Naive thymus-derived CD4-positive, alpha-beta T cell (primary cell): ENCODE measurements at places on chromosomes 12 and 14. TPM values are rescaled to one million over a fixed set of nuclear protein-coding genes. Genes with fewer than 3 reads are reported as not detected.

- H3K4me3 ChIP-seq: no peak overlapping the region
- no peak overlapping the region for H3K27ac ChIP-seq
- H3K27me3 ChIP-seq: no peaks in the 10 kb centered on the region
- H3K4me1 ChIP-seq: no peaks in the 10 kb centered on the region
Measured at GRCh38 chr12:79826267-79827128, 108.4 kb downstream of the PPP1R12A start.

DNA sequence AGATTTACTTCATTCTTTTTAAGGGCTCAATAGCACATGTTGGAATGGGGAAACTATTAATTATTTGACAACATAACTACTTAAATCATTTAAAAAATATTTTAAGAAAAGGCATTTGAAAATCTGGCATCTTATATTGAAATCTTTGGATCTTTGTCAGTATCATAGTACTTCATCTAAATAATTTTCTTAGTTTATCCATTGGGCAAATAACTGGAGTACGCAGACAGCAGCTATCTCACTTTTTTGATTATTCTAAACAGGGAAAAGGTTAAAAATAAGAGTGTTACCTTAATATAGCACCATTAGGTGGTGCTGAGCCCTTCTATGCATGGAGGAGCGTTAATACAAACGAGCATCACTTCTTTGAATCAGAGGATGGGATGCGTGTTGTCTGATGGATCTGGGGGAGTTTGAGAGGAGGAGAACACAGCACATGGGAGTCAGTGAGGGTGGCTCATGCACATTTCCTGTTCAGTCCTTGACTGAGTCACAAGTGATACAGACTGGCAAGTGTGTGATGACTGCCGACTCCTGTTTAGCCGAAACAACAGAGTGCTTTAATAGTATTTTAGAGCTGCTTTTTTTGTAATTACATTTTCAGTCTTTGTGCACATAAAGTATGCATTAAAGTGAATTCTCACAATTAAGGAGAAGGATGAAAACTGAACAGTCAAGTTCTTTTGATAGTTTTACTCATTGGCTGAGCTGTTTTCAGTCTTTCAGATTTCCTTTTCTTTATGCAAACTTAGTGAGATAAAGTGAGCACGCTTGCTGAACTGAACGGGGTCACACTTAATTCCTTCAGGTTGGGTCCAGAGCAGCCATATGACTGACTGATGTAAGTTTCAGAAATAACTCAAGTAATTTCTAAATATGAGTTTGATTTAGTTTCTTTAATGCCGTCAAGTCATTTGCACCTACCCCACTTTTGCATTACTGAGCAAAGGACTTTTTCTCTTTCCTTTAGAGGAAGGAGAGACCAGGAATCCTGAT, 92.7 kb downstream of the DIP2B start:
- H3K36me3 ChIP-seq: no peaks in the 10 kb centered on the region
- H3K27ac ChIP-seq: peak overlapping the region; percentile 36
- H3K4me3 ChIP-seq: no peak overlapping the region
- DNase-seq: peak; percentile 27
- no peaks in the 10 kb centered on the region for H3K27me3 ChIP-seq

- H3K4me1 ChIP-seq: no peaks in the 10 kb centered on the region
- H3K36me3 ChIP-seq: peaks cover 11% of the 10 kb centered on the region
- no peaks in the 10 kb centered on the region for H3K27me3 ChIP-seq
- no peak for DNase-seq
Measured at GRCh38 chr12:66152732-66153131, 17.1 kb downstream of the TMBIM4 start.

DNA sequence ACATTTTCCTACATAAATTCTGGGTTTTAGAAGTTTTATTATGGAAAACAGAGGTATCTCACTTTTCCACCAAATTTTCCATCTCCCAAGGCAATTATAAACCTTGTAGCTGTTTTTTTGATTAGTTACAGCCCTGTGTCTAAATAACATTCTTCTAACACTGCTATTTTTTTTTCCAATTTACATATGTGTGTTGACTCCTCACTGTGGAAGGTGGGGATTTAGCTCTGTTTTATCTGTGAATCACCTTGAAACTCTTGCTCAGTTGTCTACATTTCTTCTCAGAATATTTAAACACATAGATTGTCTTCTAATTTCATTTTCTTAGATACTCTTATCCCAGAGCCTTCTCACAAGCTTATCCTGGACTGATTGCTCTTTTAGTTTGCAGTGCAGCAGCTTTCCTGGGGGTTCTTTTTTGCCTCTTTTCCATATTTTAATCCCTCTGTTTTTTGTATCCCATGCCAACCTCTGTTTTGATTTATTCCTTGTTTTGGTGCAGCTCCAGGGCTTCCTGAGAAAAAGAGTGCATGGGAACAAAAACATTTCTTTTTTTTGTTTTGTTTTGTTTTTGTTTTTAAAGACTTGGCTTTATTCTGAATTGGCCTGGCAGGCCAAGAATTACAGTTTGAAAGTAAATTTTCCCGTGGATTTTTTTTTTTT, 36.7 kb downstream of the TBC1D15 start:
- DNase-seq: no peak
- no peak overlapping the region for H3K27ac ChIP-seq
- H3K36me3 ChIP-seq: peaks cover 47% of the 10 kb centered on the region
- no peaks in the 10 kb centered on the region for H3K4me1 ChIP-seq
- no peak overlapping the region for H3K4me3 ChIP-seq

FBLN5 gene
- 30.5 TPM for polyA plus RNA-seq
